HAP-1 (cell line): ENCODE measurements at places on chromosomes 12 and 14.

DNA sequence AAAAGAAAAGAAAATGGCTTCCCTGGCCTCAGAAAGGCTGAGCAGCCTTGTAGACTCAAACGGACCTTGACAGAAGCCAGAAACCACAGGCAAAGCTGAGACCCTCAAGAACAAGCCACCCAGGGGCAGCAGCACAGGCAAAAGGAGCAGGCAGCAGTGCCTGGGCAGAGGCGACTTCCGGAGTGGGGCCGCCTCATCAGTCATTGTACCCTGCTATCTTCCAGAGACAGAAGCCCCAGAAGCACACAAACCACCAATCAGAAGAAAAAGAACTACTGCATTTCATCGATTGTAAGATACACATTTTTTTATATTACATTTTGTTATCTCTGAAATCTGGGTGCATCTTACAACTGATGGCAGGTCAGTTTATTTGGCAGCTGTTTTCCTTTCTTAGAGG lies 58.2 kb upstream of the ZFP36L1 start:
- DNase-seq, result no peak

DNA sequence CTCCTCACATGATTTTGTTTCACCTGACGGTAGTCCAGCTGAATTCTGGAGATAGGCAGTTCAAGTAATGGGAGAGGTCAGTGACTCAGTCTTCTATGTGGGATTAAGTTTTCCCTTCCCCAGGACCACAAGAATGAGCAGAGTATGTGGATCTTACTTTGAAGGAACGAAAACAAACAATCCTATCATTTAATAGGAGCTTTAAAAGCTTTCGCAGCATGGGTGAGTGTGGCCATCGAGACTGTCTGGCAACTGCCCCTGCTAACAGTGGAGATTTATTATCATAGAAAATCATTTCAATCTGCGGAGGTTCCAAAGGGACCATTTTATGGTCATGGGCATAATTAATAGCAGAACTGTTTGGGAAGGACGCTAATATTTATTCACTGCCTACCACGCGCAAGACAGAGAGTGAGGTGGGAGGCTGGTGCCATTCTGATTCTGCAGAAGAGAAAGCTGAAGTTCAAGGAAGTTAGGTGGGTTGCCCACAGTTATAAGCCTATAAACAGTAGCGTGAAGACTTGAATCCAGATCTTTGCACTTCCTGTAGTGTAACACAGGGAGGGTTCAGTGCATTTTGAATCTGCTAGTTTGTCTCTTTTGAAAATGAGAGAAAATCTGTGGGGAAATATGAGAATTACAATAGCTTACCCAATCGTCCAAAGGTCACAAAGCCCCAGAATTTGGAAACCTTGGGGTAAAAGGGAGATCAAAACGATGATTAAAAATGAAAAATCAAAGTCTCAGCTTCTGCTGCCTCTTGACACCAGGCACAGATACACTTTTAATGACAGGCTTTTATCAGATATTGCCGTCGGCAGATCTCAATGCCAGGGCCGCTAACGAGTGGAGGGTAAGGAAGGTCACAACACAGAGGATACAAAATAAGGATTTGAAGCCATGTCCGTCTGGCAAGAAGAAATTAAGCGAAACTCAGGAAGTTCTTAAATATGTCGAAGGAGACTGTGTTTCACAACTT lies 209.6 kb downstream of the CRADD start:
- DNase-seq, result no peak

DNA sequence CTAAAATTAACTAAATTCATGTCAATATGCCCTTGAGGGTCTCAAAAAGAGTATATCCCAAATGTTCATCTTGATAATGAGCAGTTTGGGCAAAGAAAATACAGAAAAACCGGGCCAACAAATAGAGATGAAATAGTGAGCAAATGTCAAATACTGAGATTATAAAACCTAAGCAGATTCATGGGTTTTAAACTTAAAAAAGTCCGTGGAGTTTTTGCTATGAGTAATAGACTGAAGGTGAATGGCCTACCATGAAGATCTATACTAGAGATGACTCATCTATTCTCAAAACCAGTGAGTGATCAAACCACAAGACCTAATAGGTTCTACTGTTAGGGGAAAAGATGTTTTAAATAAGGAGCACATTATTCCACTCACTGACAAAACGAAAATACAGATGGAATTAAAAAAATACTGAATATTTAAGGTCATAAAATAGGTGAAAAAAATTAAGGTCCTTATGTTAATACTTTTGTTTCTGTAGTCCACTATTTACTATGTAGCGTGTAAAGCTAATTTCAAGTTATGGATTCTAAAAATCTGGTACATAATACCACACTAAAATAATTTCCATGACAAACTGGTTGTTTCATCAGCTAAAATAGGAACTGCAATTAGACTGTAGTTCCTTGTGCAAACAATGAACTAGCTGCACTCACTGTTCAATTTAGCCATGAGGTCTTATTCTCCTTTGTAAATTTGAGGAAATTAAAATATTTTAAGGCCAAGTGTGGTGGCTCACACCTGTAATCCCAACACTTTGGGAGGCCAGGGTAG lies 5.0 kb downstream of the HNRNPC start:
- DNase-seq, result no peak

DNA sequence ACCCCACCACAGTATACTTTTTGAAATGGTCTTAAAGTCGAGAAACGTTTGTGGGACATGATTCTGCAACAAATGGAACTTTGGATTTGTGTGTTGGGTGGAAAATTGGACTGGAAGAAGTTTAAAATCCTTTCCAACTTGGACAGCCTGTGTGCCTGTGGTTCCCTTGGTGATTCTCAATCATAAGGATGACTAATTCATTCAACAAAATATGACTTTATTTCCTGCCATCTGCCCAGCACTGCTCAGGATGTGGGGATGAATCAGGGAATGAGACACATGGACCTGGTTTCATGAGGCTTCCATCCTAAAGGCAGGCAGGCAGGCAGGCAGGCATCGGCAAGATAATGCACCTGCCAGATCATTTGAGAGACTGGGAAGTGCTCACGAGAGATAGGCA lies 57.3 kb upstream of the TMEM132D start:
- DNase-seq, result no peak

DNA sequence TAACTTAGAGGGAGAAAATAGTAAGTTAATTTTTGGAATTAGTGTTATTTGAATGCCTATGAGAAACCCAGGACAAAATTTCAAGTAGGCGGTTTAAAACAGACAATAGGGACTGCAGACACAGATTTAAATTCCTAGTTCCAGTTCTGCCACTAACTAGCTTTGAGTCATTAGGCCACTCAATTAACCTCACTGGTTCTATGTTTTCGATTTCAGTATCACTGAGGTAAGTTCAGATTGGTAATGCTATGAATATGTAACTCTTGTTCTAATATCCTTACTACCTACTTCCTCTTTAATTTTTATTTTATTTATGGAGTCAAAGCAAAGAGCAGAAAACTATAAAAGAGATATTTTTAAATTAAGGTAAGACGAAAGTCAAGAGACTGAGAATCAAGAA lies 52.6 kb downstream of the GALC start:
- no peak for DNase-seq
